ENCODE measurements at places on chromosomes 7 and 10.

DNA sequence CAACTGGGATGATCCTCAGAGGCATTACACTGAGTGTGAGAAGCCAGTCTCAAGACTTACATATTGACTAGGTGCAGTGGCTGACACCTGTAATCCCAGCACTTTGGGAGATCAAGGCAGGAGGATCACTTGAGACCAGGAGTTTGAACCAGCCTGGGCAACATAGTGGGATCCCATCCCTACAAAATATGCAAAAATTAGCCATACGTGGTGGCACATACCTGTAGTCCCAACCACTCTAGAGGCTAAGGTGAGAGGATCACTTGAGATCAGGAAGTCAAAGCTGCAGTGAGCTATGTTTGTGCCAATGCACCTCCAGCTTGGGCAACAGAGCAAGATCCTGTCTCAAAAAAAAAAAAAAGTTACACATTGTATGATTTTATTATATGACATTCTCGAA, 23.5 kb upstream of the TNPO3 start:
- no peak for DNase-seq

DNA sequence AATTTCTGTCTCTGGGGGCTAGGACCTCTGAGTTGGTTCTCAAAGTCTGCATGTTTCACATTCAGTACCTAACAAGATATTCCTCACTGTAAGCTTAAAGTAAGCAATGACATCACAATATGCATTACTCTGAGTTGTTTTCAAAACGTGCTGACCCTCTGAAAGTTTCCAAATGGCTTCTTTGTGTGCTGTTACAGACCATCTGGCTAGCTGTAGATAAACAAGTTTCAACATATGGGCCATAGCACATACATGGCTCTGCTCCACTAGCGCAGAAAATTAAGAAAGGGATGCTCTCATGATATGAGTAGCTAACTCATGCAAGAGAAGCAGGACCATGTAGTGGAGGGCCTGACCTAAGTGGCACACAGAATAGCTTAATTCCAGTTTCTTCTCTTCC, 119.0 kb downstream of the HTR7 start:
- no peak for DNase-seq

DNA sequence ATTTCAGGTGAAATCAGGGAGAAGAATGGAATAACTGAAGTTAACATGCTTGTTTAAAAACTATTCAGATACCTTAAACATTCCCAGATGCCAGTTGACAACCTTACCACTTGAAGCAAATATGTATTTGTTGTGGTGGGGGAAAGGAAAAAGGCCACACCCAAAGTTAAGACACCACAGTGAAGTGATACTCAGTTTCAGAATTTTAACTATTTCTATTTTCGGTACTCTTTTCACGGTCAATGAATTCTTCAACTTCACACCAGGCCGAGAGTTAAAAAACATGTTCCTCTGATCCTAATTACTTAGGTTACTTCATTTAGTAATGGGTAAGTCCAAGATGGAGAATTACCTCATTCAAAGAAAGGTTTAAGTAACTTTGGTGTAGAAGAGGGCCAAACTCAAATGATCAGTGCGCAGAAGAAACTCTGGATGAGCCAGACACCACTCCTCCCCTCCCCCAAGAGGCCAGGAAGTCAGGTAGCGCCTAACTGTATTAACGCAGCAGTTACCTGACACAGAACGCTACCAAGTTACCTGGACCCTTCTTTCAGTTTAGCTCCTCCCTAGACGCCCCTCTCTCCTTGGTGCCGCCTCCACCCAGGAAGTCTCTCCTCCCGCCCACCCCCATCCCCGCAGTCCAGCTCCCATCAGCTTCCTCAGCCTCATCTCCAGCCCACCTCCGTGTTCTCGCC, 700 bp downstream of the MTPN start:
- DNase-seq, result no peak

- DNase-seq, result no peak
These were observed 675.0 kb upstream of the MBL2 start for GRCh38 chr10:53447576-53447975.

- DNase-seq, result no peak
These were observed 23.7 kb downstream of the GSDME start for GRCh38 chr7:24733414-24734060.

- DNase-seq, result no peak
These were observed 219.0 kb downstream of the ADRA2A start for GRCh38 chr10:111295788-111296187.

- no peak for DNase-seq
These were observed 4.6 kb upstream of the USP6NL start for GRCh38 chr10:11616021-11616420.

GRCh38 chr7:65454469-65454868, 80.8 kb downstream of the ZNF92 start:
- no peak for DNase-seq

DNA sequence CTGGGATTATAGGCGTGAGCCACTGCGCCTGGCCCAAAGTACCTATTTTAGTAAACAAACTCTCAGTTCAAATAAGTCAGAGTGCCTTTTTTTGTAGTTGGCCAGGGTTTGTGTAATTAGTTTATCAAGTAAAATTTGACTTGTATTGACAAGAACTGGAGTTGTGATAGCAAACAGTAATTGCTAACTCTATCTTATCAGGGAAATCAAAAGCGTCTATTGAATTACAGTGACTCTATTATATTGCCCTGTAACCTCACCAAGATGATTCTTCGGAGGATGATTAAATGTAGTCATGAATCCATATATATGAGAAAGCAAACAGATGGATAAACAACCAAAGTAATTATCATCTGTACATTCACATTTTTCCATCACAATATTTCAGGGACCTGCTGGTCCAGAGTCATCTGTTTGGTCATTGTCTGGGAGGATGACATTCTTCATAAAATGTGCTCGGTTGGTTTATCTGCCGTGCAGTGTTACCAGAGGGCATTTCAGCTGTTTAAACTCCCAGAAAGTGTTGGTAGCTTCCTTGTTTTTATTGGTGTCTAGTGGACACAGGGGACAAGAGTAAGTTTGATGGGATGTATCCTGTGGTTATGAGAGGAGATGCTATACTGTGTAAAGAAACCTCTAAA, 35.6 kb downstream of the DOCK1 start:
- no peak for DNase-seq

GRCh38 chr7:152759949-152760853, 649 bp downstream of the ACTR3B start:
- DNase-seq, result no peak

GRCh38 chr7:7761974-7762779, 43.8 kb upstream of the RPA3 start:
- peak; percentile 20 for DNase-seq

DNA sequence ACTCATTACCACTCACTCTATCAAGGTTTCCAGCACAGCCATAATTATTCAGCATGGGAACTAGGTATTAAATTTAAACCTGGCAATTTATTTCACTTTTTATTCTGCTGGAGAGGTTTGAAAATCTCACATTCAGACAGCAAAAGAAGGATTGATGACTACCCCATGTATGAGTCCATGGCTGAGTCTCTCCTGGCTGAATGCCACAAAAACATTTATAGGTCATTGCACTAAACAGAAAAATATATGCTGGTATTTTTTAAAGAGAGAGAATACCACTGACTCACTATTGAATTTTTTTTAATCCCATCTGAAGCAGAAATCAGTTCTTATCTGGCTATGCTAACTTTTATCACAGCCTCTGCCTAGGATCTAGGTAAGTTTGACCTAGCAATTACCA, 336.3 kb downstream of the PPP1R3A start:
- DNase-seq, result no peak

DNA sequence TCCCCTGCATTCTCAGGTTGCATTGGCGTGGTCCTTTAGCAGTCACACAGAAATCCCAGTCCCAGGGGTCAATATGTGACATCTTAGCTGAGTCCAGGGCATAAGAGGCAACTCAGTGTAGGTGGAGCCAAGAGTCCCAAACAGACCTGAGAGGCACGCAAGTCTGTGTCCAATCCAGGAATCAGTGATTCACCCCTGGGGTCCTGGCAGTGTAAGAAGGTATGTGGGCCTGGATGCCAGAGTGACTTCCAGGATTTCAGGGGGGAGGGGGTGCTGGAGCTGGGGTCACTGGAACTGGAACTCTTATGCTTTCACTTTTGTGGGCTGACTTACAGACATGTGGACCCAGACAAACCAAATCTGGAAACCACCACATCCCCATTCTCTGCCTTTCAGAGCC, 26.8 kb downstream of the FRMPD2 start:
- DNase-seq, result no peak

DNA sequence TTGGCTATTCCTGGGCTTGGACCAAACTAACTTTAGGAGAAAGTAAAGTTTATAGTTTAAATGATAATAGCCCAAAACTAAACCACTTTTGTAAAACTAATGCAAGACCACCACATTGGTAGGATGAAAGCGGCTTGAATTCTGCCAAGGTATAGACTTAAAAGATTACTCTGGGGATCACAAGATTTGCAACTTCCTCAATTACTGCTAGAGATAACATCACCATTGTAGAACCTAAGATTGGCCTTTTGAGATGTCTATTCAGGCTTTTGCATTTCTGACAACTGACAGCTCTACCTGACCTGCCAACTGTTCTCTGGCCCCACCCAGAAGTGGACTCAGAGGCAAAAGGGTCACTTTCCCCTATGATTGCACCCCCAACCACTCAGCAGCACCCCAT, 162.4 kb downstream of the TNS3 start:
- DNase-seq, result no peak

DNA sequence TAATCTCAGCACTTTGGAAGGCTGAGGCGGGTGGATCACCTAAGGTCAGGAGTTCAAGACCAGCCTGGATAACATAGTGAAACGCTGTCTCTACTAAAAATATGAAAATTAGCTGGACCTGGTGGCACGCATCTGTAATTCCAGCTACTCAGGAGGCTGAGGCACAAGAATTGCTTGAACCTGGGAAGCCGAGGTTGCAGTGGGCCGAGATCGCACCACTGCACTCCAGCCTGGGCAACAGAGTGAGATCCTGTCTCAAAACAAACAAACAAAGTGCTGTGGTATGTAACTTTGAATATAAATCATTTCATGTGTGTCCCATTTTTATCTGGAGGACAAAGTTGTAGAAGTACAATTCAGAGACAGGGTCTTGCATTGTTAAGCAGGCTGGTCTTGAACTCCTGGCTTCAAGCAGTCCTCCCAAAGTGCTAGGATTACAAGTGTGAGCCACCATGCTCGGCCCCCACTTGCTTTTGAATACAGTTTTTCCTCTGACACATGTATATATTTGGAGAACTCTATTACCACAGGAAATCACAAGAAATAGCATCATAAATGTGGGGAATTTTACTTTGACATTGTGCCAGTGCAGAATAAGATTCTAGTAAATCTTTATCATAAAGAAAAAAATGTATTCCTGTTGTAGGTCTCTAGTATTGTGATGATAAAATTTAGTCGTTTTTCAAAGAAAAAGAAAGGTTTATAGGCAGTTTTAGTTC, 32.6 kb downstream of the PTPN12 start:
- DNase-seq, result no peak

- no peak for DNase-seq
These were observed 23.3 kb upstream of the PDGFA start for GRCh38 chr7:542713-543500.

DNA sequence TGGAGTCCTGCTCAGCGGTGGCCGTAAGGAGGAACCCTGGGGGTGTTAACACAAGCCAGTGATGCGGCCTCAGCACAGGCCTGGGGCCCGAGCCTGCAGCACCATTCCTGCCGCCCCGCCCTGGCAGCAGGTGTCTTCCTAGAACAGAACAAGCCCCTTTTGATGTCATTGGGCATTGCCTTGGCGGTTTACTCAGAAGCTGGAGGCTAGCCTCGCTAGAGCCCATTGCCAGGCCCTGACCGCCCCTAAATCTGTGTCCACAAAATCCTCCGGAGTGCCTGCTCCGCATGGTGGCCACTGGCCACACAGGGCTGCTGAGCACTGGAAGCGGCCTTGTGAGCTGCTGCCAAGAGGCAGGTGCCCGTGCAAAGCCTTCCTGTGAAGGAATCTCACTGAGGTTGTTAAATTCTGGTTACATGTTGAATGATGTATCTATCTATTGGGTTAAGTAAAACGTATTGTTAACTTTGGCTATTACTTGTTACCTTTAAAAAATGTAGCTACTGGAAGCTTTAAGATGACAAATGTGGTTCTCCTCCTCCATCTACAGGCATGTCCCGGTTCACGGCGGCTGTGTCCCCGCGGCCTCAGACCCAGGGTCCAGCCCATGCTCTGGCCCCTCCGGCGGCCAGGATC, 1.2 kb upstream of the INPP5A start:
- peak; percentile 23 for DNase-seq

DNA sequence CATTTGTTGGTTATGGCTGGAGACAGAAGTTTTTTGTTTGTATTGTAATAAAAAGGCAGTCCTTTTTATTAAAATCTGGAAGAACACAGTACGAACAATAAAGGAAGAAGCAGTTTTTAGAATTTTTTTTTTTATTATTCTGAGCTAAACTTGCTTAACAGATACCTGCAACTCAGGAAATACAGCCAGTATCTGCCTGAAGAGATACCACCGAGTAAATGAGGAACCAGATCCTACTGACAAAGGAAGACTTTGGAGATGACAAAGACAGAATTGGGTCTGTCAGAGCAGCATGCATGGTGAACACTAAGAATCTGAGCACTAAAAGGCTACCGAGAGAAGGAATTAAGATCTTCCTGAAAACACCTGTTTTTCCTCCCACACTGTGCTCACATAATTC, 1335.9 kb upstream of the SORCS1 start:
- DNase-seq, result no peak

DNA sequence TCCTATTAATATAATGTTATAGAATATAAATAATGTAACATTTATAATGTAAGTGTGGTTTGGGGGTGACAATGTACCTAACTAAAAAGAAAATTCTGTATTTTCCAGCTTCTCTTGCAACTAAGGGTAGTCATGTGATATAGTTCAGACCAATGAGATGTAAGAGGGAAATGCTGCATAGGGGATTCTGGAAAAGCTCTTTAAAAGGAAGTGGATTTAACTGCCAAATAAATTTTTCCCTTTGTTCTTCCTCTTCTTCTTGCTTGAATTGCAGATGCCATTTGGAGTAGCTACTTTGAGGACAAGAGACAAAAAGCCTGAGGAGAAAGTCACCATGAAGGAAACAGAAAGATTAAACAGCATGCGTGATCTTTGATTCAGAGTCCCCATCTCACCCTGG, 194.3 kb downstream of the PTEN start:
- no peak for DNase-seq

DNA sequence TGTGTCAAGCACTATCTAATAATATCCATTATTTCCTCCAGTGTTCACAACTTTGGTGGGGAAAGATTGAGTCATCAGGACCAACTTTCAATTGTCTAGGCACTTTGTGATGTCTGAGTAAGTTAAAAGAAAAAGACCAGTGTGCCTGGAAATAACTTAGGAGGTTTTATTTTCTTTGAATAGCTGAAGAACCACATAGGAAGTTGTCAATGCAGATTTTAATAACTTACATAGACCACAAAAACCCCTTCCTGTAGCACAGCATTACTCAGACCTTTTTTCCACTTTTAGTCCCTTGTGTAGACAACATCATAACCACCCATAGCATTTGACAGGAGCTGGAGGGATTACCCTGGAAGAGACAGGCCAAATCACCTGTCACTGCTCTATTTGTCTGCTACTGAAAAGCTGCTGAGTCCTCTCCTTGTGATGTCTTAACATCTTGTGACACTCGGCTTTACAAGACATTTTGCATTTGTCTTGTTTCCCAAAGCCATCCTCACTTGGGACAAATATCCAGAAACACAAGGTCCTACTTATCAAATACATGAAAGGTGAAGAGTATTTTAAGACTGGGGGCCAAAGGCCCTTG, 241.5 kb upstream of the PTER start:
- no peak for DNase-seq
